CD4-positive, alpha-beta T cell treated with Interleukin-12 subunit alpha and Interleukin-12 subunit beta, for 1 hour (primary cell): ENCODE measurements at places on chromosomes 11 and 22.

GRCh38 chr22:42983470-42983869, 31.5 kb downstream of the PACSIN2 start:
- no peak for DNase-seq

GRCh38 chr22:39363751-39364515, 14.1 kb downstream of the SYNGR1 start:
- no peak for DNase-seq

GRCh38 chr11:46360878-46361277, 13.6 kb downstream of the DGKZ start:
- no peak for DNase-seq

DNA sequence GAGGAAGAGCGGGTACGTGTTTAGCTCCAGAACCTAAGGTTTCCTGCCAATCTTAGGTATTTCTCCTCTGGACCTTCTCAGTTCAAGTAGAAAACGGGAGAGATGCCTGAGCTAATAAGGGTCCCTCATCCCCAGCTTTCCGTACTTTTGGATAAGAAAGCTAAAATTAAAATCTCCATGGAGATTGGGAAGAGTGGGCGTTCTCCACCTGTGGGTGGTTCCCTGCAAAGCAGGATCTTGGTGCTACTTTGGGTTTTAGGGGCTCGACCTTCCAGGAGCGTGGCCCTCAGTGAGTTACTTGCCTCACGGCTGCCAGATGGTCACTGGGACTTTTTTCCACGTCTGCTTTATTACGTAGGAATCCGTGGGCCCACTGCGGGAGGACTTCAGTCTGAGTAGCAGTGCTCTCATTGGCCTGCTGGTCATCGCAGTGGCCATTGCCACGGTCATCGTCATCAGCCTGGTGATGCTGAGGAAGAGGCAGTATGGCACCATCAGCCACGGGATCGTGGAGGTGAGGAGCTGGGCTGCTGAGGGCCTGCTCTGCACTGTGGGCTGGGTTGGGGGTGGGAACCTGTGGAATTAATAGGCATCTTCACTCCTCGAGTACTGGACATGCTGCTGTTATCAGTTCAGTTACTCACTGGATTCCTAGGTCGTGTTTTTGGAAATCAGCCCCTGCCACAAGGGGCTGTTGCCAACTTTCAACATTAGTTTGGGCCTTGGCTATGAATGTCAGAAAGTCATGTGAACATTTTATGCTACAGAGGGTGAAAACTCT, 17.8 kb upstream of the ST14 start:
- no peak for DNase-seq

GRCh38 chr22:37164505-37164887, 14.8 kb upstream of the IL2RB start:
- DNase-seq, result no peak

DNA sequence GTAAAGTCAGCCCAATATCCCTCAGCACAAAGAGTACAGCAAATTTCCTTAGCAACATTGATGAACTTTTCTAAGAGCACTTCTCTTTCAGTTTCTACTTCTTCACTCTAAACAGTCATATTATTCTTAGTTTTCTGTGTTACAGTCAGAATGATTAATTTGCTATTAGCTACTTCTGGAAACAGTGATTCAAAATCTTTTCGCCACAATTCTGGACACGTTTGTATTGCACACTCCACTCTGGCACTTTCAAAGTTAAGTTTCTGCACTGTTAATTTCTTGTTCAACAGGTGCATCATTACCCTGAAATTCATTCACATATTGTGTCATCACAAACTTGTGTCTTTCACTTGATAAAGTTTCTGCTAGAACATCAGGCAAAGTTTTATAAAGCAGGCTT, 22.5 kb downstream of the ABTB2 start:
- no peak for DNase-seq

- no peak for DNase-seq
These were observed 111.9 kb downstream of the WNT7B start for GRCh38 chr22:45864959-45865476.

GRCh38 chr11:83773950-83774880, 488.0 kb upstream of the CCDC90B start:
- no peak for DNase-seq
